Stimulated activated CD4-positive, alpha-beta T cell treated with anti-CD3 and anti-CD28 coated beads, TNF-alpha, amount 100 ng/mL, for 1 hour (primary cell): ENCODE measurements at places on chromosomes 12 and 14.

DNA sequence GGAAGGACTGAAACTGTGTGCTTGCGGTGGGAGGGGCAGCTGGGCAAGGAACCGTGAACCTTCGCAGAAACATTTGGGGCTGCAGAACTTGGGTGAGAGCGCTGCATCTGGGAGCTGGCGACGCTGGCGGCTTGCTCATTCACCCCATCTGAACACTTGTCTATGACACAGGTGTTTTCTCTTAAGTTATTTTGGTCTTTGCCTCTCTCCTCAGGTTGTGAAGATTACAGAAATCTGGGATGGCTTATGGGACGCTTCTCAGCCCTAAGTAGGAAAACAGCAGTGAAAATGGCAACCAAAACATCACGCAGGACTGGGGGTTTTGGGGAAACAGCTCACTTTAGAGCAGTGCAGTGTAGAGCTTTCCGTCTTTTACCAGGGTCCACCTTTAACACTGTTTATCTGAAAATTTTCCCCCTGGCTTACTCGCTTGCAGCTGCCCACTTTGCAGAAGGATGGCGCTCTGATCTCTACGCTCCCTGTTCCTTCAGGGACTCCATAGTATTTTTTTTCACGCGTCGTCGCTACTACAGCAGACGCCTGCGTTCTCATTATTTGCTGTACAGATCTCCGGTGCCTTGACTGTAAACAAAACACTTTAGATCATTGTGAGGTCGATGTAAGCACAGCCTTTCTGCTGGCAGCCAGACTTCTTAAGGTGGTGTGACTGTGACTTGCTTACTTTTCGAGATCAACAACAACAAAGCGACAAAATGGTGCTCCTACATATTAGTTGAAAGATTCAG, 2.7 kb upstream of the CDKN1B start:
- DNase-seq: no peak

DNA sequence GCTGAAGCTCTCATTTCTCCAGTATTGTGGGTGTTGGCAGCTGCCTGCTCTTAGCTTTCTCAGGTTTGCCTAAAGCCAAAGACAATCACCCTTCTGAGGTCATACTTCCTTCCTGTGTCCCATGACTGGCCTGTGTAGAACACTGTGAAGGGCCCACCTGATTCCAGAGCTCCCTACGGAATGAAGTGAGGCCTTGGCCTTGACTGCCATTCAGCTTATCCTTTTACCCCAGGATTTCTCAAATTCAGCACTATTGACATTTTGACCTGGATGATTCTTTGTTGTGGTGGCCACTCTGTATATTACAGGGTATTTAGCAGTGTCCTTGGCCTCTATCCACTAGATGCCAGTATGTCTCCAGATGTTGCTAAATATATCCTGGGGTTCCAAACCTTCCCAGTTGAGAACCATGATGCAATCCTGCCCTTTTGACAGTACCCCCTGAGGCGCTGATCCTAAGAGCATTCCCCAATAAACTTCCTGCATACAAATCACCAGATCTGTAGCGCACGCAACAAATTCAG, 112.3 kb upstream of the KRR1 start:
- no peak for DNase-seq

GRCh38 chr12:75585330-75585729, 73.9 kb upstream of the KRR1 start:
- no peak for DNase-seq

DNA sequence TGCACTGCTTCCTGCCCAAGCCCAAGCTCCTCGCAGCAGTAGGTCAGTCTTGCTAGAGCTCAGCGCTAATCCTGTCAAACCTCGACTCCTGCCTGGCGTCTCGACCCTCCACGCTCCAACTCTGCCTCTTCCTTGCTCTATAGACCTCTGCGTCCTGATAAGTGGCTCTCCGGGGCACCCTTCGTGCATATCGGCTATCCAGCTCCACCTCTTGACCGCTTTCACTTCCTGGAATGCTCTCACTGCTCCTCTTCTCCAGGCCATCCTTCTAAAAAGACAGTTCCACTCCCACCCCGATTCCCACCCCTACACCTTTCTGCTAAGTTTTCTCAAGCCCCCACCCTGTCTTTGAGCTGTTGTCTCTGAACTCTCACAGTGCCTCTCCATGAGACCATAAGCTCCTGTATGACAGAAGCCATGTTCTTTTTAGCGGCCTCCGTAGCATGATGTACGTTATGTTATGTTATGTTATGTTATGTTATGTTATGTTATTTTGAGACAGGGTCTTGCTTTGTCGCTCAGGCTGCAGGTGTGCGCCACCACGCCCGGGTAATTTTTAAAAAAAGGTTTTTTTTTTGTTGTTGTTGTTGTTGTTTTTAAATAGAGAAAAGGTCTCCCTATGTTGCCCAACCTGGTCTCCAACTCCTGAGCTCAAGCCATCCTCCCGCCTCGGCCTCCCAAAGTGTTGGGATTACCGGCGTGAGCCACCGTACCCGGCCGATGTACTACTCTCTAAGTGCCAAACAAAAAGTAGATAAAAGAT, 601 bp downstream of the COX14 start:
- DNase-seq: no peak

DNA sequence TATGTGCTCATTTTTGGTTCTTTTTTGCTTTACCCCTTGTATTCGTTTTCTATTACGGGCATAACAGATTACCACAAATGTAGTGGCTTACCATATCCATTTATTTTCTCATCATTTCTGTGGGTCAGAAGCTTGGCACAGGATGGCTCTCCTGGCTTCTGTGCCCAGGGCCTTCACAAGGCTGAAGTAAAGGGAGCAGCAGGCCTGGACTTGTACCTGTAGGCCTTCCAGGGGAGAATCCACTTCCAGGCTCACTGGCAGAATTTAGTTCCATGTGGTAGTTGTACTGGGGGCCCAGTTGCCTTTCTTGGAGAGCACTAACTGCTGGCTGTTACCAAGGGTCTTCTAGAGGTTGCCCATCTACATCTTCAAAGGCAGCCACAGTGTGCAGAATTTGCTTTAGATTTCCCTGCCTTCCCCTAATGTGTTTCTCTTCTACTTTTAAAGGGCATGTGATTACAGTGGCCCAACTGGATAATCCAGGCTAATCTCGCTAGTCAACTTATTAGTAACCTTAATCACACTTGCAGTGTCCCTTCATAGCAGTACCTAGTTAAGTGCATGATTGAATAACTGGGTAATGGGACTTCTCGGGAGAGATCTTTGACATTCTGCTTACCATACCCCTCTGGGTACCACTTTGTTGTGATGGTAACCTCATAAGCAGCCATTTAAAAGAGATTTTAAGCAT, 67.0 kb downstream of the CRADD start:
- no peak for DNase-seq
